ENCODE measurements at places on chromosomes 2 and 18.

DNA sequence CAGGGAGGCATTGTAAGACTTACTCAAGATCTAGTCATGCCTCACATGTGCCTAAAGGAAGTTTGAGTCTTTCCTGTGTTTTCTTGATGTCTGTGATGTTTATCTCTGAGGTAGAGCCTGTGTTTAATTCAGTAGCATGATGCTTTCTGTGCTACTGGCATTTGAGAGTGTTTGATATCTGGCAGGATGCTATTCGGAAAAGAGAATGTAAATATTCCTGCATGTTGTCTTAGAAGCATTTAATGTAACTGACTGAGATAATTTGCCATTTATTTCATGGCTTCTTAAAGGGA is 58.8 kb downstream of the GREB1L start:
- no peak for DNase-seq

DNA sequence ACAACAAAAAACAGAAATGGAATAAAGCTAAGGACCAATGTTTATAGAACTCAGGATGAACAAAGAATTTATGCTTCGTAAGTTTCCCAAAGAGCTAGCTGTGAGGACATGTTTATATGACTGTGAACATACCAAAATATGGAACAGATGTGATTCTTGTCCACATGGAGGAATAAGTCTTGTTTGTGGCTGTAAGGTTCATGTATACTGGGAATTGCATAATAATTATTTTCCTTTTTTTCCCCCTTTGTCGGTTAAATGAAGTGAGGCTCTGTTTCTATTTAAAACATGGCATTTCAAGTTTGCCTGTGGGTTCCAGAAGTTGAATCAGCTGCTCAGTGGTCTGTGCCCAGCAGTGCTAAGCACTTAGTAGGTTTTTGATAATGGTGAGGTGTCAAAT is 108.1 kb downstream of the FHOD3 start:
- DNase-seq, result no peak

DNA sequence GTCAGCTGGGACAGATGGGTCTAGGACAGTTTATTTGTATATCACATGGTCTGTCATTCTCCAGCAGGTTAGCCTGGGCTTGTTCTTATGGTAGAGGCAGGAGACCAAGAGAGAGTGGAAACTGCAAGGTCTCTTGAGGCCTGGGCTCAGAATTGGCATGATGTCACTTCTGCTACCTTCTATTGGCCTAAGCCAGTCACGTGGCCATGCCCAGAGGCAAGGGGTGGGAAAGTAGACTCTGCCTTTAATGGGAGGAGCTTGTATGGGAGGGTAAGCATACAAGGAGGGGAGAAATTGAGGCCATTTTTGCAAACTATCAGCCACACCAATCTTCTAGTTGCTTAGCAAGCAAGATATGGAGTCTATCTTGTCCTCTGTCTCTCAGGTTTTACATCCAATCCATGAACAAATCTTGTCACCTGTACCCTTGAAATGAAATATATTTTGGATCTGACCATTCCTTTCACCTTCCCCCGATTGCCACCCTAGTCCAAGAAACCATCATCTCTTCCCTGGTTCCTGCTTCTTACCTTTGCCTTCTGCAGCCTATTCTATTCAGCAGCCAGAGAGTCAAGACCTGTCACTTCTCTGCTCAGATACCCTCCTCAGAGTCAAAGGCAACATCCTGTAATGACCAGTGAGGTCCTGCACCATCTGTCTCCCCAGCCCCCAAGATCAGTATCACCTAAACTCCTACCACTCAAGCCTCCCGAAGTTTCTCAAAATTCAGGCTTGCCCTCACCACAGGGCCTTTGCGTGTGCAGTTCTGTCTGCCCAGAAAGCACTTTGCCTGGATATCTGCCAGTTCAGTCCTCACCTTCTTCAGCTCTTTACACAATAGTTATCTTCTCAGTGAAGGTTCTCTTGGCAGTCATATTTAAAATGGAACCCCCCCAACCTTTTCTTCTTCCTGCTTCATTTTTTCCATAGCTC is 240.0 kb downstream of the LOXHD1 start:
- DNase-seq, result no peak

- DNase-seq, result peak; percentile 54
Observed at GRCh38 chr18:11040823-11041656, 108.3 kb downstream of the PIEZO2 start.

- no peak for DNase-seq
Observed at GRCh38 chr2:222844323-222844722, 16.5 kb upstream of the ACSL3 start.

Data from amygdala (tissue), 56 donors.